ENCODE measurements at places on chromosomes 1 and 21.

DNA sequence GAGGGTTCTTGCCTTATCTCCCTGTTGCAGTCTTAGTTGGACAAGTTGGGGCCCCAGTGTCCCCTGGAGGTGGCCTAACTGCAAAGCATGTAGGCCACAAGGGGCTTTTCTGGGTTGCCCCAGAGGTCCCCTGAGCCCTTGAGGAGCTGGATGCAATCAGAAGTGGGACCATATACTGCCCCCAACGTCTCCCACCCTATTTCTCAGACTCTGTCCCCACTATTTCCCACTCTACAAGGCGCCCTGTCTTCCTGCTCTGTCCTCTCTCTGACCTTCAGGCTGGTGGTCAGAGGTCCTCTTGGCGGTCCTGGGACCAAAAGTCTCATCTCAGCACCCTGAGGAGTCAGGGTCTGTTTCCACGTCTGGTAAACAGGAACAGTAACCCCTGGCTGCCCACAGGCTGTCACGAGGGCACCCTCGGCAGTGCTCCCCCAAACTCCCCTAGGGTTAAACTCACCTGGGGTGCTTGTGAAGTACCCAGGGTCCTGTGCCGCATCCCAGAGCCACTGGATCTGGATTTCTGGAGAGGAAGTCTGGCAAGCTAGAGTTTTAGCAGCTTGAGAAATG, 14.9 kb downstream of the PROK1 start:
- no peak for DNase-seq

DNA sequence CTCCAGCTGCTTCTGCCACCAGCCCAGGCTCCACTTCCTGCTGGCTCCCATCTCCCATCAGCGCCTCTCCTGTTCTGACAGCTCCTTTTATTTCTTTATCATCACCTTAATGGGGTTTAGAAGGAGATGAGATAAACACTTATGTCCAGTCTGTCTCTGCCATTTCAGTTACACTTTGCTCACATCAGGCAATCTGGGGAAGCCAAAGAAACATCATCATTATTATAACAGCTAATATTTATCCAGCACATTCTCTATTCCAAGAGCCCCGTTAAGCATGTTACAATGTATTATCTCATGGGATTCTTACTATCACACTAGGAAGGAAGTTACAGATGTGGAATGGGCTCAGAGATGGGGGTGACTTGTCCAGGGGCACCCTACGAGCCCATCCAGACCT, 31.2 kb downstream of the DMRTB1 start:
- DNase-seq: no peak

- no peak for DNase-seq
Observed at GRCh38 chr21:35394049-35394448, 344.9 kb upstream of the RUNX1 start.

GRCh38 chr1:82644186-82644915, 843.6 kb downstream of the ADGRL2 start:
- no peak for DNase-seq

GRCh38 chr1:203598752-203599151, 27.9 kb upstream of the ATP2B4 start:
- no peak for DNase-seq

DNA sequence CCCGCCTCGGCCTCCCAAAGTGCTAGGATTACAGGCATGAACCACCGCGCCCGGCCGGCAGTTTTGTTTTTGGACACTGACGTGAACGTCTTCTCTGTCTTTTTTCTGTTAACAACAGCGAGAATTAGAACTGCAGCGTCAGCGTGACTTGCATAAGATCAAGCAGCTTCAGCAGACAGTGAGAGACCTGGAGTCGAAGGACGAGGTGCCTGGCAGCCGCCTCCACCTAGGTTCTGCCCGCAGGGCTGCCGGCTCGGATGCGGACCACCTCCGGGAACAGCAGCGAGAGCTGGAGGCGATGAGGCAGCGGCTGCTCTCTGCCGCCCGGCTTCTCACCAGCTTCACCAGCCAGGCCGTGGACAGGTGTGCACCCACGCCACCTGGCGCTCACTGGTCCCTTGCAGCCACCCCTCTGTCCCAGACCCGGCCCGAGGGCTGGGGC, 22.9 kb upstream of the DIP2A start:
- no peak for DNase-seq

- DNase-seq: no peak
Observed at GRCh38 chr1:8025671-8026144, 401 bp downstream of the ERRFI1 start.

GRCh38 chr1:160251011-160251410, 11.3 kb downstream of the DCAF8 start:
- DNase-seq: no peak

DNA sequence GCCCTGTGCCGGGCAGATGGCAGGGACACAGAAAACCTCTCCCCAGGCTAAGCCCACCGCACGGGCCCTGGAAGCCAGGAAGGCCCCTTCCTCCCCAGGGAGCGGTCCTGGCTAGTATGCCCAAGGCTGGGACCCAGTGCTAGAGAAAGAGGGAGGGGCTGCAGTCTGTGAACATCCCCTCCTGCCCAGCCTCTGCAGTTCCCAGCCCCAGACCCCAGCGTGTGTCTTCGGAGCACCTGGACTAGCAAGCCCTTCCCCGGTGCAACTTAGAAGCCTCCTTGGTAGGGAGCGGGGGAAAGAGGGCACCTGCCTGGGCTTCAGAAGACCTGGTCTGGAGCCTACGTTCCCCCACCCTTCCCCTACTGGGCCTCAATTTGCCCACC, 2.1 kb downstream of the PLEKHG5 start:
- no peak for DNase-seq

- no peak for DNase-seq
Observed at GRCh38 chr1:213530611-213531320, 457.0 kb upstream of the PROX1 start.

DNA sequence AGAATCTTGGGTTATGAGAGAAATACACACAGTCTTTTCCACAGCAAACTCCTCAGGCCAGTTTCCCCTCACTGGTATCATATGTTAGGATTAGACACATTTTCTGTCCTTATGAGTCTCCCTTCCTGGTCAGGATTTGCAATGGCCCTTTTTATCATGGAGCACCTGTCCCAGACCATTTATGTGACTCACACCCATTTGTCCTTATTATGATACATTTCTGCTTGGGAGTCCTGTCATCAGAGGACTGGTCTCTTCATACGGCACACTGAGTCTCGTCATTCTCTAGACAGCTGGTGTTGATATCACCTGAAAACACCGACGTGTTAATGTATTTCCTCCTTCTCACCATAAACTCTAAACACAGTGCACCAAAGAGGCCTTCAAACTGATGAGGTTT, 105.0 kb upstream of the SYT6 start:
- DNase-seq: no peak

DNA sequence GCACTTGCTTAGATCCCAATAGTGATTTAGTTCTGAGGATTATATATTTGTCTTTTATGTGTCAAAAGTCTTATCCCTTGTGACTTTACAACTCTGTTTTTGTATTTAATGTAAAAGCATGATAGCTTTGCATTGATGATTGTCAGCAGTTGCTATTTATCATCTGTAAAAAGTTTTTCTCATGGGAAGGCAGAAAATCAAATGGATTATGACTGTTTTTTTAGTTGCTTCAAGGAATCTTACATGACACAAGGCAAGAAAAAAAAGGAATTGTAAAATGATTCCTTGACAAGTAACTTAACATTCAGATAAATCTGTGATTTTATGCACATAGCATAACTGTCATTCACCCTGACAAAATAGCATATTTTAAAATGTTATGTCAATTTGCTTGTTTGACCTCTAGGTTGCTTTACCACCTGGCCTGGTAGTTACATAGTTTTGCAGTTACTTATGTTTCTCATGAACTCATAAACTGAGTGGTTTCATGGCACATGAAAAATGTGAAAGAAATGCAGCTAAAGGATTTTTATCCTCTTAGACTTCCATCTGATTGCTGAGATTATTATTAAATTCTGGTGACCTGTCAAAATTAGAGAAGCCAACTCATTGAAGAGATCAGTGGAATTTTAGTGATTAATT, 622.6 kb downstream of the ADGRL2 start:
- no peak for DNase-seq

- no peak for DNase-seq
Observed at GRCh38 chr1:174297351-174297750, 138.0 kb downstream of the RABGAP1L start.

DNA sequence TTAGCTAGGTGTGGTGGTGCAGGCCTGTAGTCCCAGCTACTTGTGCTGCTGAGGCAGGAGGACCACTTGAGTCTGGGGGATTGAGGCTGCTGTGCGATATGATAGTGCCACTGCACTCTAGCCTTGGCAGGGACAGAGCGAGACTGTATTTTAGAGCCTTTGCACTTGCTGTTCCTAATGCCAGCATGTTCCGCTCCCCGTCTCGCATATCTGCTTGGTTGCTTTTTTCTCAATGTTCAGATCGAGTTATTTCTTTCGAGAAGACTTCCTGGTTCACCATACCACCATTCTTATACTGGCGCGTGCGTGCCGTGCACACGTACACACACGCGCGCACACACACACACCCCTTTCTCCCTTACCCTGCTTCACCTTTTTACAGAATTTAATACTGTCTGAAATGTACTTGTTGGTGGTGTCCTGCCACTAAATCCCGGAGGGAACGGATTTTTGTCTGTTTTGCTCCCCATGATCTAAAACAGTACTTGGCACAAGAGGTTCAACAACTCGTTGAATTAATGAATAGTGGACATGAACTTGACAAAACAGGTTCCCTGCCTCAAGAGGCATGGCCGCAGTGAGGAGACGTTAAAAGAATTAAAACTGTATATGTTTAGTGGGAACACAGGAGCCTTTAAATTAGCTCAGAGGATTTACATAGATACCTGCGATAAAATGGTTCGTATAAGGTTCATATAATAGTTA, 1.1 kb upstream of the RPRD2 start:
- DNase-seq: peak; percentile 13

DNA sequence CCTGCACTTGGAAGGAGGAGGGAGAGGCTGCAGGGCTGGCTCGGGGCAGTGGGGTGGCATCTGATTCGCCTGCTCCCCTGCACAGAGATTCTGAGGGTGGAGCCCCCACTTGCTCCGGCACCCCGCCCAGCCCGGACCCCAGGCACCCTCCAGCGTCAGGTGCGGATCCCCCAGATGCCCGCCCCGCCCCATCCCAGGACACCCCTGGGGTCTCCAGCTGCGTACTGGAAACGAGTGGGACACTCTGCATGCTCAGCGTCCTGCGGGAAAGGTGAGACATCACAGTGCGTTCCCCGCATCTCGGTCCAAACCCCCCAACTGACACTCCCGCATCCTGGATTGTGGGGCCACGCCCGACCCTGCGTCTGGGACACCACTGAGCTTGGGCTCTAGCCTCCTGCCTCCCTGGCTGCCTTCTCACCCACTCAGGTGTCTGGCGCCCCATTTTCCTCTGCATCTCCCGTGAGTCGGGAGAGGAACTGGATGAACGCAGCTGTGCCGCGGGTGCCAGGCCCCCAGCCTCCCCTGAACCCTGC, 7.9 kb downstream of the ADAMTSL4 start:
- DNase-seq: no peak

DNA sequence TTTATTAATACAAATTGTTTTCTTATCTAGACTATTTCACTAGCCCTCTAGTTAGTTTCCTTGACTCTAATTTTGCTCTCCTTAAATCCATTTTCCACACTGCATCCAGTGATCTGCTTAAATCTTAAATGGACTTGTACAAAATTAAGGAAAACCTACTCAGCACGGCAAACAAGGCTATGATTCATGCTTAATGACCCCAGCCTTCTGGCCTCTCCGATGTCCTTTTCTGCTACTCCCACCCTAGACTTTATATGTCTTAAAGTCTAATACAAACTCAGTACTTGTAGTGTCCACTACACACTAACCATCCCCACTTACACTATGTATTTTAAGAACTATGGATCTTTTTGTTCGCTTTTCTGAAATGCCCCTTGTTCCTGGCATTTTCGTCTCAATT, 2.2 kb downstream of the TMED5 start:
- DNase-seq: peak; percentile 18

DNA sequence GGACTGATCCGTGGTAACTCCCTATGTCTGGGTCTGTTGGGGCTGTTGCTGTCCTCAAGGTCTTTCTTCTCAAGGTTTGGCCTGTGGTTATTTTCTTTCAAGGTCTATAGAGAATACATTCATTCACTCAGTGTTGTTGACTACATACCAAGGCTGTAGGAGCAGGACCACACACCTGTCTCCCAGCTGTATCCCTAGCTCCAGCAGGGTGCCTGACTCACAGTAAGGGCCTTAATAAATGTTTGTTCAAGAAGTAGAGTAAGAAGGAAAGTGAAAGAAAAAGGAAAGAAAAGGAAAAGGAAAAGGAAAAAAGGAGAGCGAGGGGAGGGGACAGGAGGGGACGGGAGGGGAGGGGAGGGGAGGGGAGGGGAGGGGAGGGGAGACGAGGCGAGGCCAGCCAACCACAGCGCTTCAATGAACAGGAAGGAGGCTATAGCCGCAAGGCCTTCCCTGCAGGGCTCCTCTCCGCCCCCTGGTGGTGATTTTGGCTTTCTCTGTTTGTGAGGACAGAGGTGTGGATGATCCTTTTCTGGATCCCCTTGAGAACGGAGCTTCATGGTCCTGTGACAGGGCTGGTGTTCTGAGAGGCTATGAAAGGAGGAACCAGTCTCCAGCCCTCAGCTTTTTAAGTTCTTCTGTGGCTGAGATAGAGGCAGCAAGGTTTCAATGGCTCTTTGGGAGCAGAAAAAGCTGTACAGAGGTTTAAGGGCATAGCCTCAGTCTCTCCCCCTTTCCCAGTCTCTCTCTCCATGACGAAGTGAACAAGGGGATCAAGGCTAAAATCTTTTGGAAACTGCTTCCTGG, 30.6 kb upstream of the LCE5A start:
- peak; percentile 25 for DNase-seq

GRCh38 chr21:33780631-33781030, 135.0 kb downstream of the ATP5PO start:
- peak; percentile 52 for DNase-seq

GRCh38 chr21:25506261-25506660, 101.0 kb downstream of the MRPL39 start:
- no peak for DNase-seq

- no peak for DNase-seq
Observed at GRCh38 chr1:101452825-101453224, 216.0 kb downstream of the S1PR1 start.

GRCh38 chr1:17887661-17888371, 132.7 kb downstream of the ACTL8 start:
- no peak for DNase-seq

DNA sequence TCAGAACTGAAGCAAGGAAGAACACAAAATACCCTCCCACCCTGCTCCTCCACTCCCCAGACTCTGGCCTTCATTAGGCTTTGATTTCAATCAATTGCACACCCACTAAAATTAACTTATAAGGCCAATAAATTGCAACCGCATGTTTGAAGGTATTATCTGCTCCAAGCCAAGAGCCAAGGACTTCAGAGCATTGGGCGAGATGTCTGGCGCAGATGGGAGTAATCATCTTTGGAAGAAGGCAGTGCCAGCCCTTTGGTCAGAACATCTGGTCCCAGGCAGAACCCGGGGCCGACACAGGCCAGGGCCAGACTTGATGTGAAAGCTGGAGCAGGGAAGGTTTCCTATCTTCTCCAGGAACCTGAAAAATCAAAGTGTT, 60.0 kb downstream of the SLC66A1 start:
- DNase-seq: peak; percentile 74

- DNase-seq: peak; percentile 44
Observed at GRCh38 chr1:57474137-57474750, 50.4 kb upstream of the DAB1 start.

Data from AG10803 (cell line).